ENCODE measurements at places on chromosomes 16 and 17.
A peak's percentile ranks its signal among the peaks of the same experiment; 100 is the strongest.

- DNase-seq: no peak
Observed at GRCh38 chr16:67157892-67158635, 1.6 kb downstream of the TRADD start.

- no peak for DNase-seq
Observed at GRCh38 chr17:82753201-82753464, 1.3 kb downstream of the TBCD start.

- no peak for DNase-seq
Observed at GRCh38 chr16:73794994-73795393, 501.6 kb upstream of the PSMD7 start.

- DNase-seq: peak; percentile 51
Observed at GRCh38 chr17:7167832-7168231, 11.3 kb downstream of the ASGR1 start.

GRCh38 chr16:69348222-69348621 lies 3.4 kb downstream of the TMED6 start:
- DNase-seq: no peak

DNA sequence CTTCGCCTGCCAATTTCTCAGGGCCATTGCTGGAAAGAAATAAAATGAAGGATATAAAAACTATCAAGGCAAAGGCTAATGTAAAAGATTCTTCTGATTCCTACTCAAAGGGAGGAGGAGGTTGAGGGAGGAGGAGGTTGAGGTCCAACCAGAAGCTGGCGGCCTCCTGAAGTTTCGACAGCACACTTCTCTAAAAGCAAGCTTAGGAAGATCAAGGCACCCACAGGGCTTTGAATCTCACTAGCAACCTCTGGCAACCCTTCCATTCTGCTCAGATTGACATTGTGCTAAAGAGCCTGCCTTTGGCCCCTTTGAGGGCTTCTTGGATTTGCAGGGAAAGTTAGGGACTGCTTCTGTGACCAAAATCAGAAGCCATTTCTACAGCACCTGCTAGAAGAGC lies 81.5 kb upstream of the TNRC6C start:
- no peak for DNase-seq

GRCh38 chr16:85606904-85607303 lies 6.2 kb upstream of the GSE1 start:
- DNase-seq: no peak

DNA sequence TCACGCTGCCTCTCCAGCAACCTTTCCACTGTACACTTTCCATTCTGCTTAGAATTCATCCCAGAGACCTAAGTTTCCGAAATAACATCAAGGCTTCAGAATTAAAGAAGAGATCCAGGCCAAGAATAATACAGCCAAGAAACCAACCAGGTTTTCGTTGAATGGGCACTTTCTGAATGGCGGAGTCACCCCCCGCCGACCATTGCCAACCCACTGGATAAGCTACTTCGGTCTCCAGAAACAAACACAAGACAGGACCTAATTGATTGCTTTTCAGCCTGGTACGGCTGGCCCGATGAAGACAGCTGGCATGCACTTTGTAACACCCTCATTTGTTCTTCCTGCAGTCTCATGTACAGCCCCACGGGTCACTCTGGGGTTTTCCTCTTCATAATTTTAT lies 308.1 kb upstream of the ZFHX3 start:
- no peak for DNase-seq

GRCh38 chr17:19341211-19341631 lies 21.3 kb downstream of the B9D1 start:
- no peak for DNase-seq

- no peak for DNase-seq
Observed at GRCh38 chr16:85568519-85568918, 44.6 kb upstream of the GSE1 start.

GRCh38 chr17:55420776-55421178 lies 858 bp downstream of the MMD start:
- DNase-seq: peak; percentile 33

- DNase-seq: no peak
Observed at GRCh38 chr17:39920218-39921210, 2.1 kb upstream of the GSDMB start.

DNA sequence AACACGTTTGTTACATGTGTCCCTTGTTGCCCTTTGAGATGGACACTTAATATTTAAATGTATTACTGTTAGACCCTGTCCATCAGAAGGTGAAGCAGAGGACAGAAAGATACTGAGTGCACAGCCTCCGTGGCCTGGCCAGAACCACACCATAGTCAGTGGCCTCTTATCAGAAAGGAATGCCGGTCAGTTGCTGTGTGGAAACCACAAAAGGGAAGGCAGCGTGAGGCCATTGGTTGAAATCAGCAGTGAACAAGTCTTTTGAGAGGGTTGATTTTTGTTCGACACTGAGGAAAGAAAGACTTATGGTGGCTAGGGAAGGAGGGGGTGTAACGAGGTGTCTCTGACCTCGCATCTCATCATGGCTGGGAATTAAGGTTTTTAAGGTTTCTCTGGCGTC lies 85.4 kb upstream of the CLEC18A start:
- no peak for DNase-seq

GRCh38 chr16:50724306-50724705 lies 17.6 kb upstream of the CYLD start:
- DNase-seq: no peak

DNA sequence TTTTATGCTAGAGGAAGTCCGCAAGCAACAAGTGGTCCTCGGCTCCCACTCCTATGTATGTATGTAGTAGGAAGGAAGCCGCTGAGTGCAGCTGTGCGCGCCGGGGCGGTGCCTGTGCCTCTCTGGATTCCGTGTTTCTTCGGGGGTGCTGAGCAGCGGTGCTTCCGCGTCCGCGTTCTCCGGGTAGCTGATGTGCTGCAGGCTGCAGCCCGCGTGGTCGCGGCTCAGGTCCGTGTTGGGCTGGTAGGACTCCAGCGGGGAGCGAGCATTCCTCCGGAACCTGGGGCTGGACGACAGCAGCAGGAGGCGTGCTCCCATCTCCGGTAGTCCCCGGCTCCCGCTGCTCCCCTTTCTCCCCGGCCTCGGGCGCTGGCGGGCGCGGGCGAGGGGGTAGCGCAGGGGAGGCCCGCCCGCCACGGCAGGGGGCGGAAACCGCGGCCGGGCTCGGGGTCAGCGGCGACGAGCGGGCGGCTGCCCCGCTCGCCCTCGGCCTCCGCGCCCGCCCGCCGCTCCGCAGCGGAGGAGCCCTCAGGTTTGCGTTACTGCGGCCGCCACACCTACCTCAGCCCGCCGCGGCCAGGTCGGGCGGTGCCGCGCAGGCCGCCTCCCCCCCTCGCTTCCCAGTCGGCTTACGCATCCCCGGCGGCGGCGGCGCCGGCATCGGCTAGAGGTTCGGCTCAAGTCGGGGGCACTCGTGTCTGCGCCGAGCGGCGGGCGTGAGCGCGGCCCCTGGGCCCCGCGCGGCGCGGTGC lies 487 bp downstream of the C17orf67 start:
- peak; percentile 79 for DNase-seq

- no peak for DNase-seq
Observed at GRCh38 chr16:2786061-2786825, 1.1 kb downstream of the PRSS33 start.

DNA sequence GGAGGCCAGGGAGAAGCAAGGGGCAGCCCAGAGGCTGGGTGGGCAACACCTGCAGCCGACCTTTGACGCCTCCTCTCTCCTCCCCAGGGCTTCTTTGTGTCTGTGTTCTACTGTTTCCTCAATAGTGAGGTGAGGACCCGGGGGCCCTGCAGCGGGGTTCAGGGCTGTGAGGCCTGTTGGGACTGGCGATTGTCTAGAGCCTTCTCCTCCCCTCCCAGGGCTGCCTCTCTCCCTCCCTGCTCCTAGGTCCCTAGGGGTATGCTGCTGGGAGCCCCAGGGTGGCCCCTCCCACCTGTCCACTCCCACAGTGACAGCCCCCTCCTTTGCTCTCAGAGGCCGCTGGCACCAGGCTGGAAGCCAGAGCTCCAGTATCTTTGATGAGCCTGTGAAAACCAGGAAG lies 10.8 kb upstream of the SPPL2C start:
- no peak for DNase-seq

- peak; percentile 92 for DNase-seq
Observed at GRCh38 chr17:28357061-28357900, at the start of gene POLDIP2. POLDIP2 (minus strand) TSS chr17:28357527; CDS start chr17:28357448, 79 bp downstream.

- DNase-seq: peak; percentile 47
Observed at GRCh38 chr17:18257268-18257981, 1.1 kb downstream of the FLII start.

DNA sequence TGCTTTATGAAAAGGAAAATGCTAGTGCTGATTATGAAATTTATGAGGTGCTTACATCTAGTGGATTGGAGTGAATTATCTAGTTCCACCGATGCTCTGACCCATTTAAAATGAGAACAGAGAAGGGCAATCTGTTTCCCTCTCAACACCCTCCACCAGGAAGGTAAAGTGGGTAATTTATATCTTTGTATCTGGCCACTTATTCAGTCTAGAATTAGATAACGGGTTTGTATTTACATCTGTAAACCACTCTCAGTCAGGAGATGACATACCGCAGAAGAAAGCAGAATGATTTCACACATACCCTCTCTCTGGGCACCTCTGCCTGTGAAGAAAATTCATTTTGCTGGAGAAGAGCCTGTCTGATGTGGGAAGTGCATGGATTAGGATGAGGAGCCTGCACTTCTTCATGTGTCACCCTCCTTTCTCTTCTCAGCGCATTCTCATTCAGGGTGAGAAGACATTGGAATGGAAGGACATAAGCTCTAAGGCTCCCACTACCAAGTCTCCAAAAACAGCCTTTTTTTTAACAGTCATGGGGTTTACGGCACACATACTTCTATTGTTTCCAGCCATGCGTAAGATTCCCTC lies 646.7 kb upstream of the SALL1 start:
- DNase-seq: no peak

DNA sequence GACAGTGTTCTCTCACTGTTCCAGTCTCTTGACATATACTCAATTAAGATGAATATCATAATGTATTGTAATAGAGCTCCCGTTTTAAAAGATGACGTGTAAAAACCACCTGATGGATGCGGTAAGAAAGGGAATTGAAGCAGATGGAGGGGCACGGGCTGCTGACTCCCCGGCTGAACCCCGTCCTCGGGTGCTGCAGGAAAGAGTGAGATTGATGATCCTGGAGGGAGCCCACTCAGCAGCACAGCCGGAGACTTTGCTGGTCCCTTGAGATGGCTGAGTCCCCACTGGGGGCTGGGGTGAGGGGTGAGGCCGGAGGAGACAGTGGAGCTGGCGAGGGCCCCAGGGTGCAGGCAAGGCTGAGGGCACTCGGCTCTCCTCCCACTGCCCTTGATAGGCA lies 217.4 kb downstream of the RPTOR start:
- no peak for DNase-seq

- DNase-seq: no peak
Observed at GRCh38 chr16:2896480-2897010, 13.5 kb downstream of the FLYWCH2 start.

DNA sequence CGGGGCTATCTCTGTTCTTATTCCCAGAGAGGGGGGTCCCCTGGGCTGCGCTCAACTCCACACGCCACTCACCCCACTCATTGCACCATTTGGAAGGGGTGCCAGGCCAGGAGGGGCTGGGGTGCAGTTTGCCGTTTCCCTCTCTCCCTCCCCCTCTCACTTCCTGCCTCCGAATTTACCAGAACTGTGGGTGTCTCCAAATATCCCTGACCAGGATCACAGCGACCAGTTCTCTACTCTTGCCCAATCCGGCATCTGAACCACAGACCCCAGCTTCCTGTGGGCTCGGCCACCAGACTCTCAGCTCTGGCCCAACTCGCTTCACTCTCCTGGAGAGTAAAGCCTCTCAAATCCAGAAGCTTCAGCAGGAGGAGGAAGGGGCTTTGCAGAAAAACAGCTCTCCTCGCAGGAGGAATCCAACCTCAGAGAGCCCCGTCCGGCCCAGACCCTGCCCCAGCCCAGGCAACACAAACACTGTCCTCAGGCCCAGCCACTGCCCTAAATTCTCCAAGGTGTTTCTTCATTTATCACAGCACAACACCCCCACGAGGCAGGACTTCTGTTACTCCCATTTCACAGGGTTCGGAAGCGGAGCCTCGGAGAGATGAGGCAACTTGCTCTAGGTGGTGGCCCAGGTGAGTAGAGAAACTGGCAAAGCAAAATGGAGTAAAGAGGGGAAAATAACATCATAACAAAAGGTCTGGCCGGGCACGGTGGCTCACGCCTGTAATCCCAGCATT lies 423 bp upstream of the ASGR2 start:
- DNase-seq: no peak

GRCh38 chr16:12009462-12009861 lies 32.9 kb downstream of the SNX29 start:
- no peak for DNase-seq

- DNase-seq: peak; percentile 90
Observed at GRCh38 chr17:69269131-69269998, 40.7 kb upstream of the ABCA10 start.

- DNase-seq: no peak
Observed at GRCh38 chr16:85625053-85625452, 11.9 kb downstream of the GSE1 start.

- DNase-seq: no peak
Observed at GRCh38 chr16:63925221-63925620, 1196.6 kb downstream of the CDH11 start.

GRCh38 chr16:1199347-1200013 lies 25.6 kb downstream of the TPSG1 start:
- DNase-seq: no peak

- DNase-seq: no peak
Observed at GRCh38 chr16:22285080-22285479, 12.1 kb upstream of the POLR3E start.

GRCh38 chr16:17470182-17470907 lies 415 bp downstream of the XYLT1 start:
- no peak for DNase-seq

GRCh38 chr17:19768046-19768782 lies 20.1 kb upstream of the ALDH3A1 start:
- no peak for DNase-seq
